ENCODE measurements at places on chromosomes 13 and 19.

- no peak for DNase-seq
Measured at GRCh38 chr13:84417416-84417815, 535.1 kb upstream of the SLITRK1 start.

- no peak for DNase-seq
Measured at GRCh38 chr13:21133077-21133476, 43.3 kb downstream of the SKA3 start.

GRCh38 chr13:25218019-25218418 lies 45.9 kb upstream of the AMER2 start:
- DNase-seq, result no peak

DNA sequence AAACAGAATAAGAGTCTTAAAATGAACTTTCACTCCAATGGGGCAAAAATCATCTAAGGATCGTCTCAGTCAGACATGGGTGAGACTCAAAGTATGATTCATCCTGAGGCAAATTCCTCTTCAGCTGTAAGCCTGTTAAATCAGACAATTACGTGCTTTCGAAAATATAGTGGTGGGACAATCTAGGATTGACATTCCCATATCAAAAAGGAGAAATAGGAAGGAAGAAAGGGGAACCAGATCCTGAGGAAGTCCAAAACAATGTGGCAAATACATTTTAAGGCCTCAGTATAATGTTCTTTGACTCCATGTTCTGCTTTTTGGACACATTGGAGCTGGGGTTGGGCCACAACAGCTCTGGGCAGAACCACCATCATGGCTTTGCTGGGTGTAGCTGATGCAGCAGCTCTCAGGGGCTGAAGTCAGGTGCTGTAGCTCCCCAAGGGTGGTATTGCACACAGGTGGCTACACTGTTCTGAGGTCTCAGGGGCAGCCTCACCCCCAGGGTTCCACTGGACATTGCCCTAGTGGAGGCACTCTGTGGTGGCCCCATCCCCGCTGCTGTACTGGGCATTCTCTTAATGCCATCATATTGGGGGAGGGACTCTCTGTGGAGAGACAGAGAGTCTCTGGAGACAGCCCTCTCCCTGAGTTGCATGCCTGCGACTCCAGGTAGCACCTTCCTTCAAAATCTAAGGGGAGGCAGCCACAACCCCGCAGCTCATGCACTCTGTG lies 5.7 kb upstream of the FPR3 start:
- DNase-seq, result no peak

DNA sequence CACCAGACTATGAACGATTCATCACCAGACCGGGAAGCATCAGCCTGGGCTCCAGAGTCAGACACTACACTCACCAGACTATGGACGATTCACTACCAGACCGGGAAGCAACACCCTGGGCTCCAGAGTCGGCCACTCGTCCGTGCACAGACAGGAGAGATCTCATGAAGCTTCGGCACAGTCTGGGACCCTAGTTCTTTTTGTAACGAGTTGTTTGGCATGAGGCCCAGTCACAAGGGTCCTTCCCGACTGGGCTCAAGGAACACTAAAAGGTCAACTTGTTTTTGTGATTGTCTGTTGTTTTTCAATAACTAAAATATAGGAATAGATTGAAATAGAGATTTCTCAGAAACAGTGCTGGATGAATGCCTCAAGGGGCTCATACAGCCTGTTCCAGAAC lies 1141.6 kb upstream of the MIR17HG start:
- DNase-seq, result no peak

DNA sequence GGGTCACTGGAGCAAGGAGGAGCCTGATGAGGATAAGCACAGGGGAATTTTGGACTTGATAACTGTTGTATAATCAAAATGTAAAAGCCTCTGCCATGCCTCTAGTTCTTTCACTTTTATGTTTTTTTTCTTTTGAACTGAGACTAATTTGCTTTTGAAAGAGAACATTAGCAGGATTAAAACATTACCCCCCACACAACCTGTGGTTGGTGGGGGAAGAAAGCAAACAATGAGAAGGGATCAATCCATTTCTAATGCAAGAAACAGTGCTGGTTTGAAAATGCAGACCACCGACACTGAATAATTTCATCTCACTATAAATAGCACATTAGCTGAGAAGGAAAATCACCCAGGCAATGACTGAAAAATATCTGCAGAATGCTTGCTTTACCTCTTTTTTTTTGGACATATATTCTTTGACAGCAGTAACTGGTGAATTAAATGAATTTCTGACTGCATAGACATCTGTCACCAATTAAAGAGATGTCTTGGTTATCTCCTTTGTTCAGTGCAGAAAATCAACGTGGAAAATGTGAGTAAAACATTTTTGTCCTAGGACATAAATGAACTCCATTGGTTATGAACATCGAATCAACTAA lies 48.6 kb upstream of the TRPC4 start:
- no peak for DNase-seq

DNA sequence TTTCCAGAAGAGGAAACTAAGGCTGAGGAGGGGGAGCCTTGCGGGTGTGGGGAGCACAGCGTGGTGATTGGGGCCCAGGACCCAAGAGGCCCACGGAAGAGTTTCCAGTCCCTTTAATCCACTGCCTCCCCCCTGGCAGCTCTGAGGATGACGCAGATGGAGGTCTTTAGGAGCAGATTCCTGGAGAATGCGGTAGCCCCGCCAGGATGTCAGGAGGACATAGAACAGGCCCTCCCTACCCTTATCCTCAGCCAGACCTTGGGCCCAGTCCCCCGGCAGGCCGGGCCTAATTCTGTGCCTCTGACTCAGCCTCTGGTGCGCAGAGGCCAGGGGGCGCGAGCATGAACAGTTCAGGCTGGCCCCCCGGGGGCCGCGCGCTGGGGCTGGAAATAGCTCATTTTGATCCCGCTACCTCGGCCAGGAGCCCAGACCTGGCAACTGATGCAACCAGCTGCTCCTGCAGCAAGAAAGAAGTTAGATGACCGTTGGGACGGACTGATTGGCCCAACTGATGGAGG lies 461 bp upstream of the HSPB6 start:
- DNase-seq, result no peak

Data from RWPE1 (cell line).